Naive B cell (primary cell): ENCODE measurements at places on chromosomes 5 and 9.

DNA sequence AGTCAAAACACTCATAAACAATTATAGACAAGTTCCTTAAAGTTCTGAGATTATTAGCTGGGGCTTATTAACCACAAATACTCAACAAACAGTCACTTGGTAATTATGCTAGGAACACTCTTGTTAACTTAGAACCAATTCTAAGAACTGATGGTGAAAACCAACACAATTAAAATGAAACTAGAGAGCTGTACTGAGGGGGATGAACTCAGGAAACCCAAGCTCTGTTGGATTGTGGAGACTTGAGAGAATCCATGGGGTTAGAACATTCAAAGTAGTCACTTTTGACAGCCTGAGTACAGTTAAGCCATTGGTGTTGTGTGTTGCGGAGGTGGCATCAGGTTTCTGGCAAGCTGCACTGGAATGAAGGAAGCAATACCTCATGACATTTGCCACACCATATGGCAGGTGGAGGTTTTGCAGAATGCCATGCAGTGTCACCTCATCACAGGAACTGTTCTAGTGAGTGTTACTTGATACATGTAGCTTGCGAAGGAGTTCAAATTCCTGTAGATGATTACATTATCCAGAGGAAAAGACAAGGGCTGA lies 480.9 kb upstream of the CD180 start:
- H3K4me1 ChIP-seq = no peaks in the 10 kb centered on the region
- H3K27ac ChIP-seq = no peak overlapping the region
- H3K36me3 ChIP-seq = no peaks in the 10 kb centered on the region
- no peaks in the 10 kb centered on the region for H3K27me3 ChIP-seq

DNA sequence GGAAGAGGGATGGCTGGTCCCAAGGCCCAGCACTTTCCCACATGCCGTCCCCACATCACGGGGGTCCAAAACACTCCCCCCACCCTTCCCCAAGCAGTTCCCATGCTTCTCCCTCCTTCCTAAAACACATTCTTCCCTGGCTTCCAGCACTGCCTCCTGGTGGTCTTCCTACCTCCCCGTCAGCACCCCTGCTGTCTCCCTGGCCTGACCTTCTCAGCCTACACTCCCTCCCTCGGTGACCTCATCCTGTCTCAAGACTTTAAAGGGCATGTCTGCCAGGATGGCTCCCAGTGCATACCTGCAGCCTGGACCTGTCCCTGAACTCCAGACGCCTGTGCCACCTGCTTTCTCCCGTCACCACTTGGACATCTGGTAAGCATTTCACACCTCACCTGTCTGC lies 4.3 kb upstream of the NCS1 start:
- no peaks in the 10 kb centered on the region for H3K4me1 ChIP-seq
- peaks cover 42% of the 10 kb centered on the region for H3K27me3 ChIP-seq
- H3K27ac ChIP-seq = no peak overlapping the region
- no peaks in the 10 kb centered on the region for H3K36me3 ChIP-seq

DNA sequence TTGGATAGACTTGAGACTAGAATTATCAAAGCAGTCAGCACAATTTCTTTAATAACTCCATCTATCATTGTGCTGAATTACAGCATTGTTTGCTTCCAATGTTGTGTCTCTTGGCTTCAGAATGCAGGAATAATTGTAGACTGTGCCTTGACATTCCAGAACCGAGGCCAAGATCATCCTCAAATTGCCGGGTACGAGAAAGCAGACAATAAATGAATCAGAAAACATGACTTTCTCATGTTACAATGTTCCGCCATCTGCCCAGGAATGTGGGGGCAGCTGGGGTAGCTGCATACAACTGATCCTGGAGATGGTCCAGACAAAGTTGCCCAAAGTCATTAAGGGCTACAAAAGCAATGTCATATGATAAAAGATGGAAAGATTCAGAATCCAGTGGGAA lies 206.2 kb upstream of the SGCD start:
- no peaks in the 10 kb centered on the region for H3K27me3 ChIP-seq
- H3K27ac ChIP-seq = no peak overlapping the region
- H3K4me3 ChIP-seq = no peak overlapping the region
- H3K4me1 ChIP-seq = no peaks in the 10 kb centered on the region
- no peak for DNase-seq
- no peaks in the 10 kb centered on the region for H3K36me3 ChIP-seq

DNA sequence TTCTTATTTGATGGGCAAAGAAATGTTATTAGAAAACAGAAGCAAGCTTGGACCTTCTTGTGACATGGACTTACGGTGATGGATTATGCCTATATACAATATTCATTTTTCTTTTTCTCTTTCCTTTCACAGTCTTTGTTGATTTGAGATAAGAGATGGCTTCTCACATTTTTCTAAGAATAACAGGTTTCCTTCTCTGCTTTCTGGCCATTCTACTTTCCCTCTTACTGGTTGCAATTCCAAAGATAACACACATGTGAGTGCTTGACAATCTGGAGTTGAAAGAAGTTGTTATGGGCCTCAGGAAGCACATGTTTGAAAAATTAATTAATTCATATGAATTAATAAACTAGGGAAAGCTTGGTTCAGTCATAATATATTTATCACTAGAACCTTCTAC lies 89.8 kb upstream of the RPS23 start:
- no peak overlapping the region for H3K4me3 ChIP-seq
- H3K4me1 ChIP-seq = no peaks in the 10 kb centered on the region
- H3K27ac ChIP-seq = no peak overlapping the region
- peaks cover under 1% of the 10 kb centered on the region for H3K27me3 ChIP-seq
- DNase-seq = no peak

DNA sequence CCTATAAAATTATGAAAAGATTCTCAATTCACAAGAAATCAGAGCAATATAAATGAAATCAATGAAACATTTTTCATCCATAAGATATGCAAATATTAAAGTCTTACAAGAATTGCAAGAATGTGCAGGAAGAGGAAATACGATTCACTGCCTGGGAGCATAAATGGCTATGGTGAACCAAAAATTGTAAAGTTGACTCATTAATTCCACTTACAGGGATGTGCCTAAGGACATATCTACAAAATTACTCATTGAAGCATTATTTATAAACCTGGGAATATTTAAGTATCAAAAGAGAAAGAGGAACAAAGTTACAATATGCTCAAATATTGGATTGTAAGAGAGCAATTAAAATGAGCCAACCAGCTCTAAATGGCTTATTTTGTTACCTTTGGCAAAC lies 6.9 kb upstream of the NIPSNAP3A start:
- DNase-seq = no peak
- no peaks in the 10 kb centered on the region for H3K27me3 ChIP-seq
- H3K27ac ChIP-seq = peak overlapping the region; percentile 0
- H3K4me1 ChIP-seq = peaks cover 9% of the 10 kb centered on the region
- H3K36me3 ChIP-seq = no peaks in the 10 kb centered on the region
- H3K4me3 ChIP-seq = peak overlapping the region; percentile 39

GRCh38 chr9:70061776-70062175 lies 18.1 kb downstream of the MAMDC2 start:
- no peak for DNase-seq
- peaks cover 4% of the 10 kb centered on the region for H3K4me1 ChIP-seq
- no peaks in the 10 kb centered on the region for H3K36me3 ChIP-seq
- H3K27me3 ChIP-seq = peaks cover 12% of the 10 kb centered on the region

- H3K4me1 ChIP-seq = no peaks in the 10 kb centered on the region
- peaks cover 12% of the 10 kb centered on the region for H3K36me3 ChIP-seq
- no peaks in the 10 kb centered on the region for H3K27me3 ChIP-seq
- no peak for DNase-seq
- no peak overlapping the region for H3K27ac ChIP-seq
Observed at GRCh38 chr5:1330146-1330846, 14.6 kb downstream of the CLPTM1L start.

GRCh38 chr5:38831909-38832308 lies 13.9 kb upstream of the OSMR start:
- H3K27me3 ChIP-seq = peaks cover 30% of the 10 kb centered on the region
- no peak for DNase-seq
- H3K27ac ChIP-seq = no peak overlapping the region
- H3K36me3 ChIP-seq = no peaks in the 10 kb centered on the region

DNA sequence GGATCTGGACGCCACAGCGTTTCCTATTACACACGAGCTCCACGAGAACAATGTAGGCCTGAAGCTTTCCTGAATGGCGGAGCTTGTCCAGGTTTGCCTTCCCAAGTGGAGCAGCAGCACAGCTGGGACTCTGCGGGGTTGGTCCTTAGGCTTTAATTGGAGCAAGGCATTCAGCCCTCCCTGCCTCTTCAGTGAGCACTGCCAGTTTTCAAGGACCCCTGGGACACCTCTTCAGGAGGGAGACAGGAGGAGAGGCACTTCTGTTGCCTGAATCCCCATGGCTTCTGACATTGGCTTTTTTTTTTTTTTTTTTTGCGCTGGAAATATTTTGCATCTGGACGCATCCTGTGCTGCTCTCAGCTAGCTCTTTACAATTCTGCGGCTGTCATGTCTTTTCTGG lies 179.4 kb downstream of the SEMA6A start:
- H3K27ac ChIP-seq = no peak overlapping the region
- no peak for DNase-seq
- H3K27me3 ChIP-seq = no peaks in the 10 kb centered on the region
- H3K36me3 ChIP-seq = peaks cover 34% of the 10 kb centered on the region

DNA sequence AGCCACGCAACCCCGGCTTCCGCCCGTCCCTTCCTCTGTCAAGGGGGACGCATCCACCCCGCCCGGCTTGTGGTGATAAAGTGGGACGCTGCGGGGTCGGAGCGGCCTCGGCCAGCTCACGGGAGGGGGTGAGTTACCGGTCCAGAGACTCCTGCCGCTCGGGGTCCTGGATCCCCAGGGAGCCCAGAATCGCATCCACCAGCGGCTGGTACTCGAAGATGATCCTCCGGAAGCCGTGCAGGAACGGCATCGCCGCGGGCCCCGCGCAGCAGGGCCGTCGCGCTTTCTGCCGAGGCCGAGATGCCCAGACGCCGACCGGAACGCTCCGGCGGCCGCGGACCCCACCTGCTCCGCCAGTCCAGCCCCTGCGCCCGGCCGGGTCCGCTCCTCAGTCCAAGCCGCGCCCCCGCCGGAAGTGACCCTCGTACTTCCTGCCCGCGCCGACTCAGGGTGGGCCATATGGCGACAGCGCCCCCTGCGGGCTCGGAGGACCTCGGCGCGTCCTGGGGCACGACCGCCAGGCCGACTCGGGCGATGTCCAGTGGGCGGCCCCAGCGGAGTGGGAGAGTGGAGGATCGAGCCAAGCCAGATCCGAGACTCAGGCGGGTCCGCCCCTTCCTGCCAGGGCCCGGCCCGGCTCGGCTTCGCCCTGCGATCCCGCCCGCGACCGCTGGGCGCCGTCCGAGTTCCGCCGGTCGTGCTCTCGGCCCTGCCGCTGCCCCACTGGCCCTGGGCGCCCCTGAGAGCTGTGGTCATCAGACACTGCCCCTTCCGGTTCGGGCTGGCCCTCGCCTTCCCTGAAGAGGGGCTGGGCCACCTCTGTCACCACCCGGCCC lies at the start of gene ASB6:
Gene ASB6, minus strand, starts transcription at position 402 of the 836 bp plus-strand sequence. Its CDS starts 152 bp downstream, at position 250.
- peak within 1 kb of the TSS; percentile 94 for H3K27ac ChIP-seq
- H3K27me3 ChIP-seq = peaks cover 5% of the 10 kb centered on the region
- peak within 1 kb of the TSS; percentile 89 for H3K4me3 ChIP-seq

DNA sequence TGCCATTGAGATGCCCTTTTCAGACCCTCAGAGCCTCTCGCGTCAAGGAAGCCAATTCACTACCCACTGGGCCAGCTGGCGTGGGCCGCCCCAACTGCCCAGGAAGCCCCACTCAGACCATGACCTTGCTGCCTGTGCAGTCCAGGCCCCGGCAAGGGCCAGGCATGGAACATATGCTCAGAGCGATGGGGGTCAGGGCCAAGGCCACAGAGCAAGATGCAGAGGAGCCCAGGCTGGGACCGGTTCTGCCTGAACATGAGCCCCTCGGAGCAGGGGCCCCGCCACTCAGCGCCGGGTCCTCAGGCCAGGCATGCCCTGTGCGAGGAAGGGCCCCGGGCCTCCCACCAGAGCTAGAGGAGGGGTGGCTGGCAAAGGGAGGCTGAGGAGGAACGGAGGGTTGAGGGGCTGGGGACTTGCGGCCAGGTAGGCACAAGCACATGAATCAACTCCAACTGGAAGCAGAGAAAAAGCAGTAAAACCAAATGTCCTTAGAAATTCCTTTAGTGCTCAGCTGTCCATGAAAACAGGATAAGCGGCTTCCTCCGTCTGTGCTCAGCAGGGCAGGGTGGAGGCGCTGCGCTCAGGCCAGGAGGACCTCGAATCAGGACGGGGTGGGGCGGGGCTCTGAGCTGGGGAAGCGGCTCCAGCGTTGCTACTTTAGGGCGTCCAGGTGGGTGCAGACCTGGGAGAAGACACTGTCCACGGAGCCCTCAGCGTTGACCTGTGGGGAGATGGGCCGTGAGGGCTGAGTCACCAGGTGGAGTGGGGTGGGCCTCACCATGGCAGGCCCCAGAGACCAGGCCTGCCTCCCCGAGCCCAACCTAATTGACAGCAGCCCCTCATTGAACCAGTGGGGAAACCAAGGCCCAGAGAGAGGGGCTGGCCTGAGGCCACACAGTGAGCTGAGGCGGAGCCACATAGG lies 9.9 kb downstream of the AK1 start:
- no peak for DNase-seq
- H3K27me3 ChIP-seq = no peaks in the 10 kb centered on the region
- no peaks in the 10 kb centered on the region for H3K36me3 ChIP-seq

- no peak overlapping the region for H3K4me3 ChIP-seq
- H3K4me1 ChIP-seq = no peaks in the 10 kb centered on the region
- no peaks in the 10 kb centered on the region for H3K36me3 ChIP-seq
- no peak for DNase-seq
Observed at GRCh38 chr5:79202076-79202475, 33.9 kb upstream of the JMY start.

GRCh38 chr5:81817086-81817485 lies 66.2 kb upstream of the SSBP2 start:
- H3K4me1 ChIP-seq = peaks cover 4% of the 10 kb centered on the region
- H3K4me3 ChIP-seq = no peak overlapping the region
- H3K36me3 ChIP-seq = peaks cover 6% of the 10 kb centered on the region
- no peak overlapping the region for H3K27ac ChIP-seq
- H3K27me3 ChIP-seq = no peaks in the 10 kb centered on the region

- no peaks in the 10 kb centered on the region for H3K36me3 ChIP-seq
- no peak for DNase-seq
- no peak overlapping the region for H3K27ac ChIP-seq
- H3K27me3 ChIP-seq = no peaks in the 10 kb centered on the region
- peaks cover 13% of the 10 kb centered on the region for H3K4me1 ChIP-seq
Observed at GRCh38 chr5:72463449-72464052, 43.7 kb downstream of the ZNF366 start.

- no peak for DNase-seq
- H3K27me3 ChIP-seq = peaks cover 23% of the 10 kb centered on the region
- H3K36me3 ChIP-seq = peaks cover 21% of the 10 kb centered on the region
- H3K27ac ChIP-seq = no peak overlapping the region
- no peak overlapping the region for H3K4me3 ChIP-seq
Observed at GRCh38 chr9:108196332-108197007, 659.3 kb downstream of the ACTL7B start.

DNA sequence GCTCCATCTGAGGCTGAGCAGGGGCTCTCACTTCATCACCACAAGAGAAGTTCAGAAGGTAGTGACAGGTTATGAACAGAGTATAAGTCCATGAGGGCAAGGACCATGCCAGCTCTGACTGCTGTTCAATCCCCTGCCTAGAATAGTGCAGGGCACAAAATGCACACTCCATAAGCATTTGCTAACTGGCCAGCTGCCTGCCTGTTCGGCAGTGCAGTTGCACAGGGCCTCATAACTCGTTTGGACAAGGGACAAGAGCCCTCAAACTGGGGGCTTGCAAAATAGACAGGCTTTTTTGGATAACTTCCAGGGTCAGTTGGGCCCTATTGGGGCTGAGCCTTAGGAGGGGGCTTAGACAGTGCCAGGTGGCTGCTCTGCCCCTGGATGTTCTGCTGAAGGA lies 21.1 kb downstream of the SPARC start:
- no peak overlapping the region for H3K27ac ChIP-seq
- H3K36me3 ChIP-seq = no peaks in the 10 kb centered on the region
- no peak overlapping the region for H3K4me3 ChIP-seq
- H3K27me3 ChIP-seq = no peaks in the 10 kb centered on the region
- DNase-seq = no peak
